Left renal pelvis (tissue), 4 donors: ENCODE measurements at places on chromosomes 12 and 14. TPM values are rescaled to one million over a fixed set of nuclear protein-coding genes. Genes with fewer than 3 reads are reported as not detected.

Gene NTS
- polyA plus RNA-seq = 4.0 TPM

Gene ITGB7
- 2.4 TPM for polyA plus RNA-seq

Gene KLRC1
- 0.55 TPM for polyA plus RNA-seq

Gene ACTR6
- 38.8 TPM for polyA plus RNA-seq

Gene ESPL1
- polyA plus RNA-seq = 14.3 TPM
